ENCODE measurements at places on chromosomes 6 and 20. TPM values are rescaled to one million over a fixed set of nuclear protein-coding genes. Genes with fewer than 3 reads are reported as not detected.

PROCR gene
- 15.7 TPM for total RNA-seq

KIZ gene
- total RNA-seq, result 19.2 TPM

HCRTR2 gene
- not detected for total RNA-seq

ZNF311 gene
- total RNA-seq, result 1.6 TPM

CDSN gene
- total RNA-seq, result not detected

PPP1R16B gene
- 13.0 TPM for total RNA-seq

NMBR gene
- not detected for total RNA-seq

LY6G6F gene
- 0.97 TPM for total RNA-seq

TGM2 gene
- total RNA-seq, result 362 TPM

CD40 gene
- 35.7 TPM for total RNA-seq

GATA5 gene
- total RNA-seq, result 1.8 TPM

BHLHE23 gene
- total RNA-seq, result not detected

GPX5 gene
- not detected for total RNA-seq

SNAP91 gene
- total RNA-seq, result not detected

- DNase-seq, result no peak
These were observed 84.8 kb upstream of the BTBD3 start for GRCh38 chr20:11832851-11833250.

DNA sequence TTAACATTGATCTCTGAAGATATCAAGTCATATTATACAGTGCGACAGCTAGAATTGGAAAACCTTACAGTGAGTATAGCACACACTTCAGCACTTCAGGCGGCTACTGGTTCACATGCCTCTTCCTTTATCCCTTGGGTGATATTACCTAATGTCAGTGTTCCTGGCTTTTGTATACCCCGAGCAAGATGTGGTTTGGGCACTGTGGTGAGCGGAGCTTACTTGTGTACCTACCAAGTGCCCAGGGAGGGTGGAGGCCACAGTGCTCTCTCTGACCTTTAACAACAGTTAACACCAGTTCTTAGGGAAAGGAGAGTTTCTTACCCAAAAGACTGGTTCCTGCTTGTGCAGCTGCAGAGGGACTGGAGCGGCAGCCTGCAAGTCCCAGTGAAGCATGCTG lies 64.4 kb downstream of the PTPN1 start:
- no peak for DNase-seq

DNA sequence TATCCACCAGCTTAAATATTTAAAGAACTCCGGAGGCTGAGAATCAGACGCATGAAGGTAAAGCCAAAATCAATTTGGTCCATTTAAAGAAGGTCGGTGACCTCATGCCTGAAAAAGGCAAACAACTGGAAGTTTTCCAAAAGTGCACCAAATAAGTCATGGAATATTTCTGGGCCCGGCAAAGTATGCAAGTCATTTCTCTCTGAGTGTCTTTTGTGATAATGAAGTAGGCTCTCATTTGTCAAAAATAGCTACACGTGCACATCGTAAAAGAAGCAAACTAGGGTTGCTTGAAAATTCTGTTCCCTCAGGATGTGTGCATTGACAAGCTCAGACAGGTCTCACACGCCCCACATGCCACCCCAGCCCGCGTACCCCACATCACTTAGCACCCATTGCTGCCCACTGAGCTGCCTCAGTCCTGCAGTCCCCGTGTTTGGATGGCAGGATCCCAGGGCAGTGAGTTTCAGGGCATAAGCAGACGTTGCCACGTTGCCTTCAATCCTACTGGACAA lies 20.5 kb upstream of the PYGB start:
- no peak for DNase-seq

DNA sequence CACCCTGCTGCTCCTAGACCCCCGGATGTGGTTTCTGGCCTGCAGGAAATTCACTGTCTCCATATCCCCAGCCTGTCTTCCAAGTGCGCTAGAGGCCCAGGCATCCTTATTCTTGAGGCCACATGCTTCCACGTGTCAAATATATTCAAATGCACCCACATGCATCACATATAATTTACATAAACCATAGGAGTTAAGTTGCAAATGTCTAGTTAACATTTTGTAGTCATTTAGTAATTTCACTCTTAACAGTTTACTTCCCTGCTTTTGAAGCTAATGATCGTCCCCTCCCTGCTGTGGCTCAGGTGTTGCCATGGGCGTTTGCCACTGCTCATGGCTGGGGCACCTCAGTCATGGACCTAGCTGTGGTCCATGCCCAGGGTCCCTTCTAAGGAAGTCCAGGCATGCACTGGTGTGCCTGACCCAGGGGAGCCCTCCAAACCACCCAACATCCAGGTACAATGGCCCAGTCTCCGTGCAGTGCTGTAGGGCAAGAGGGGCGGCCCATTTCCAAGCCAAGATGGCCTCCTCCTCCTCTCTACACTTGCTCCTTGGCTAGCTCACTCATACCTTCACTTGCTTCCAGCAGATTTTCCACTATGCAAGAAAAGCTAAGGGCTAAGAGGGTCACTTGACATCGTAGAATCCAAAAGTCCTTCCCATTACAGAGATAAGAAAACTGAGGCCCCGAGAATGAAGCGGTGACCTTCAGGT lies 42.4 kb downstream of the FGD2 start:
- no peak for DNase-seq

GRCh38 chr6:140766999-140767398 lies 1365.7 kb upstream of the GJE1 start:
- DNase-seq, result no peak

- no peak for DNase-seq
These were observed 247.3 kb upstream of the TENT5A start for GRCh38 chr6:81999826-82000225.

DNA sequence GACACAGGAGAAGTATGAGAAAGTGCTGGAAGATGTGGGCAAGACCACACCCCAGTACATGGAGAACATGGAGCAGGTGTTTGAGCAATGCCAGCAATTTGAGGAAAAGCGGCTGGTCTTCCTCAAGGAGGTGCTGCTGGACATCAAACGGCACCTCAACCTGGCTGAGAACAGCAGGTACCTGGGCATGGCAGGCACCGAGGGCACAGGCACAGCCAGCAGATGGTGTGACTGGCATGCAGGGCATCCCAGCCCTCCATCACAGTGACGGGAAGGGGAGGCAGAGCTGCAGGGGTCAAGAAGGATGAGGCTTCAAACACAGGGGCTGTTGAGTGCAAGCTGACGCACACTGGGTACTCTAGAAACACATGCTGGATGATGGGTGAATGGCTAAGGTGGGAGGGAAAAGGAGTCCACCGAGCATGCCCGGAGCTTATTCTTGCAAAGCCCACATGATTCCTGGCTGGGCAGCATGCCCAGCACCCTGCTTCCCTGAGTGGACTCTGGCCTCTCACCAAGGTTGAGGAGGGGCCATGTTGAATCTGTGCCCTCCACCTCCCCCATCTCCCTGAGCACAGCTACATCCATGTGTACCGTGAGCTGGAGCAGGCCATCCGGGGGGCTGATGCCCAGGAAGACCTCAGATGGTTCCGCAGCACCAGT lies 26.3 kb downstream of the SPDEF start:
- DNase-seq, result peak; percentile 44

DNA sequence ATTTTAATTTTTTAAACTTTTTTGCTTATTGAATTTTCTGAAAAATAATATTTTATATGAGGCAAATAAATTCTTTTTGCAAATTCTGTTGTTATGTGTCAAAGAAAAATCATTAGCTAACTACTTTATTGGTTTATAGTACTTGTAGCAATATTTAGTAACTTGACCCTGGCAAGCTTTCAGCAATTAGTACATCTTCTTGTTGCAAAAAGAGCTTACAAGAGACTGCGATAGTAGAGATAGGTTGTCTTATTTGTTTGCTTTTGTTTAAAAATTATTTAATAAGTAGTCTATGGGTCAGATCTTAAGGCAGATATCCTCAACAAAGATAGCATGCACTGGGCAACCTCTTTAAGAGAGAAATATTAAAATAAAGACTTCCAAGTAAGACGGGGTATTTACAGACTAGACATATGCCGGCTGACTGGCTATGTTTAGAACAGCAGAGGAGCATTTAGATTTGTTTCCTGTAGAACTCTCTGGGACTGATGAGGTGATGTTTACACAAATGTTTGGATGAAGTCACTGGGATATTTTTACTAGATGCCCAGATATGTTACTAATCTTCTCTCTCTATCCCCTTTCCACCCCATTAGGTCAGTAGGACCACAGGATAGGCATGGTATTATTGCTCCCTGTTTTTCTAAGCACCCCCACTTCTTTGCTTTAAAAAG lies 25.0 kb downstream of the VGLL2 start:
- no peak for DNase-seq

GRCh38 chr6:109019911-109020310 lies 74.7 kb downstream of the SESN1 start:
- DNase-seq, result no peak

GRCh38 chr6:42907336-42907735 lies 8.5 kb upstream of the PTCRA start:
- DNase-seq, result no peak

DNA sequence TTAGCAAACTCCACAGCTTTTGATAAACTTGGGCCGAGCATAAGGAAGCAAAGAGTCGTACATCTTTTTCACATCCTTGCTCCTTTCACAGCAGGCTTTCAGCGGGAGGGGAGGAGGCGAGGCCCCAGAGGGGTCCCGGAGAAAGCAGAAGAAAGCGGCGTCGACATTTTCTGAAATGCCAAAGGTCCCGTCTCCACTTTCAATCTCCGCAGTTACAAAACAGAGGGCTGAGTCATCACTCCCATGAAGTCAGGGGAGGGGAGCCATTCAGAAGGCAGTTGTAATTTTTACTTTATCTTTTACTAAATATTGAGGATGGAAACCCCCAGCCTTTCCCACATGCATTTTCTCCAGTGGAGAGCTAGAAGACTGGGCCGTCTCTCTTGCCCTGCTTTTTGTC lies 174.2 kb upstream of the THBS2 start:
- DNase-seq, result no peak

DNA sequence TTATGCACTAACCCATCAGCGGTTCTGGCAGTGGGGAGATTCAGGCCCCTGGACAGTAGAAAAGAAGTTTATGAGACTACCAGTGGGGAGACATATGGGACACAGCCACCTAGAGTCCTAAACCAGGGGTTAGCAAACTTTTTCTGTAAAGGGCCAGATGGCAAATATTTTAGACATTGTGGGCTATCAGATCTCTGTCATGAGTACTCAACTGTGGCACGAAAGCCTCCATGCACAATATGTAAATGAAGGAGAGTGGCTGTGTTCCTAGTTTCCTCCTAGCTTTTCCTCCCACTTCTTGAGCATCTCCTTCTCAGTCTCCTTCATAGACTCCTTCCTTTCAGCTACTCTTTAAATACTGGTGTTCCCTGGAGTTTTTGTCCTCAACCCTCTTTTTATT lies 3.3 kb upstream of the HLA-DMA start:
- no peak for DNase-seq

DNA sequence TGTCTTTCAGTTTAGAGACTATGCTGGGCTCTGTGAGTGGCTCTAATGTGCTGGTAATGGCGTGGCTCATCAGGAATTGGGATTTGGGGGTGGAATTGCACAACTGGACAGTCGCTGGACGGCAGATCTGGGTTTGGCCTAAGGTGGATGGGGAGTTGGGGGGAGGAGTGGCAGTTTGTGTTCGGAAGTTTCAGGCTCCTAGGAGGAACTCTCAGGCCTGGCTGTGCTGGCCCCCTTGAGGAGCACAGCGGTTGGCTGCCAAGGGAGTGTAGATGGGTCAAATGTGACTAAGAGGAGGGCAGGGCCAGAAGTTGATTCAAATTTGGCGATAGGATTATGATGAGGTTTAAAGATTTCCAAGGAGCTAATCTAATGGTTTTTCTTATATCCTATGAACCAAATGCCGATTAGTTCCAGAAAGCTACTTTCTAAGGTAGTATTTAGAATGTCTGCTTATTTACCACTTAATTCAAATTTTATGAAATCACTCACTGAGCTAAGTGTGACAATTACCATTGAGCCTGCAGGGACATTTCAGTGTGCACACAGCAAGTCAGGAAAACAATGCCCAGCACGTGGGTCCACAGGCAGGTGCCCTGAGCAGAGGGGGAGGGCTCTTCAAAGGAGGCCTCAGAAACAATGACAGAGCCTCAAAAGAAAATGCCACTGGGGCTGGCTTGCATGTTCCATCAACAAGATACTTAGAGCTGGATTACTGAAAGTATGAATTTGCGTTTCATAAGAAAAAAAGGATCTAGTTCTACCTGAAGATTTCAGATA lies 111.0 kb downstream of the GJA10 start:
- no peak for DNase-seq

DNA sequence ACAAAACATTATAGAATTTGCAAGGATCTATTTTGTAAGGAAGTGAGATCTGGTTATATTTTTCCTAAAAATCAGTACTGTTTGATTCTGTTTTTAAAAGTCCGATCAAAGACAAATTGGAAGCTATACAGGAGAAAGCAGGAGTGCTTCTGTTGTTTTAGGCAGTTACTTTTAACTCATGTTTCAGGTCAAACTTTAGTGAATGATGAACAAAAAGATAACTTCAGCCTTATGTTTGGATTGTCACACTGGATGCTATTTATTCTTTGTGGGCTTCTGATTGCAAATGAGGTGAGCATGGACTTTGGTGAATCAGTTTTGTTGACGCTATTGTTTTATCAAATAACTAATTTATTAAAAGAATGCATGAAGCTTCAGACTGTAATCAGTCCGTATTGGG lies 228.7 kb upstream of the SLC35B3 start:
- no peak for DNase-seq
